Foreskin keratinocyte (primary cell): ENCODE measurements at places on chromosomes 2 and 18. TPM values are rescaled to one million over a fixed set of nuclear protein-coding genes. Genes with fewer than 3 reads are reported as not detected.

- no peak for DNase-seq
Observed at GRCh38 chr18:67583621-67584020, 67.1 kb upstream of the DSEL start.

GRCh38 chr2:74872389-74872836 lies 38.5 kb downstream of the HK2 start:
- DNase-seq: no peak

GRCh38 chr2:124530203-124530602 lies 505.1 kb downstream of the CNTNAP5 start:
- DNase-seq: no peak

NR4A2 gene
- 0.31 and 0.32 TPM in 2 replicates for total RNA-seq

DNA sequence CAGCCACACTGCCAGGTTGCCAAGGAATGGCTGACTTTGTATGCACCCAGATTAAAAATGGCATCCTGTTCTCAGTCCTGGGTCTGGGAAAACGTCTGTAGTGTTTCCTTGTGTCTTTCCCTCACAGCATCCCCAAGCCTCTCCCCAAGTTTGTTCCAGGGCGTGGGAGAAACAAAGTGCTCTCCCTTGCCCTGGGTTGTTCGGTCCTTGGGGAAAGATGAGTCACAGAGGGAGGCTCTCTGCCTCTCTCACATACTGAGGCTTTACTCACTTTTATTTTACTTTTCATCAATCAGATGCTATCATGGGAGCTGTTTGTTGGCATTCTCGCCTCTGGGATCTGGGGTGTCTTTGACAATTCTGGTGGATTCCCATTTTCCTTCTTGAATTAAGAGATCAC lies 492.3 kb downstream of the XIRP2 start:
- DNase-seq: no peak

MATN3 gene
- total RNA-seq: 2.2 and 4.3 TPM in 2 replicates

DNA sequence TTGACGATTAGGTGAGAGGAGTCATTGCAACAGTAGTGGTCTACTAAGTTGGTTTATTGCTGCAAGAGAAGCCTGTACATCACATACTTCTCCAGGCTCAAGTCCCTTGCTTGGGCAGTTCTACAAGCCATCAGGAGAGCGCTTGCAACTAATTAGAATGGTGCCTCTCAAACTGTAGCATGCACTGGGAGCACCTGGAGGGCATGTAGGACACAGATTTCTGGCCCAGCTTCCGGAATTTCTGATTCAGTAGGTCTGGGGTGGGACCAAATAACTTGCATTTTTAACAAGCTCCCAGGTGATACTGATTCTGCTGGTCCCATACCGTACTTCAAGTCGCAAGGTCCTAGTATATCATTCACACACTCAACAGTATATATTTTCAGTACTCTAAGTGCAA lies 34.5 kb upstream of the CCDC88A start:
- DNase-seq: no peak

DNA sequence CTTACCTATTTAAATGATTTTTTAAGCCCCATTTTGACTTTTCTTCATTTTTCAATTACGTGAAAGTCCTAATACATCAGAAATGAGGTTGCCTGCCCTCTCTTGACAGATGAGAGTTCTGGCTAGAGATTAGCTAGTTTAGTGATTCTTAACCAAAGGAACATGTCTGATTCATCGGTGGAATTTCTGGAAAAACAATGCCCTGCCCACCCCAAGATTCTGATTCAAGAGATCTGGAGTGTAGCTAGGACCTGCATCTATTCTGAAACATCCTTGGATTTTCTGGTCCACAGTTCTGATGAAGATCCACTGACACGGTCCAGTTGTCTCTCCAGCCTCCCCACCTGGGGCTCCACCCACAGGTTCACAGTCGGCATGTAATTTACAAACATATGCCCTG lies 111.2 kb downstream of the KLF7 start:
- DNase-seq: no peak

GRCh38 chr2:85802354-85803103 lies 48.7 kb downstream of the ATOH8 start:
- DNase-seq: no peak

UGT1A8 gene
- not detected in 2 replicates for total RNA-seq

DNA sequence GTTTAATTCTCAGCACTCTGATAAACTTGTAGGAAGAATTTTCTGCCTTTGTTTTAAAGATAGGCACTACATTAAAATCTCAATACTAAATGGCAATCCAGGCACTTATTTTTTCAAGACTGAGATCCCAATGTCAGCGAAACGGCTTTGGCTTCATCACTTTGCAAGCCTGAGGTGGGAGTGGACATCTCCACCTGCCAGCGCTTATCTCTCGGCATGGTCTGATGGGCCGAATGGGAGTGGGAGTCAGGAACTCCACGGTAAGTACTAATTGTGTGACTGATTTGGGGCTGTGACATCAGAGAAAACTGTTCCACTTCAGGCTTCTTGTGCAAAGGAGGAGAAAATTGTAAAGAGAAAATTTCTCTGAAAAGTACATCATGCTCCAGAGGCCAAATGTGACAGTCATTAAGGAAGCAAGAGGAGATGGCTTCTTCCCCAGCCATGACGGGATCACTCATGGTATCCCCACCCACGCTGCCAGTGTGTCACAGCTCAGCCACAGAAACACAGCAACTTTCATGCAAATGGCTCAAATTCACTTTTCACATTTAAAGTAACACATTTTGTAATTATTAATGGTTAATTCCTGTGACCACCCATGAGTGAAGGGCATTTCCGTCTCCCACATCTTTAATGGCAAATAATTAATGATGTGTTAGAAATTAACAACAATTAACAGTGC lies 385.5 kb upstream of the HNRNPA3 start:
- DNase-seq: no peak

LOXHD1 gene
- total RNA-seq: not detected in 2 replicates

ITPRID2 gene
- total RNA-seq: 176 and 193 TPM in 2 replicates

GRCh38 chr2:27627963-27628766 lies 647 bp downstream of the CCDC121 start:
- peak; percentile 98 for DNase-seq

PRSS56 gene
- not detected in 2 replicates for total RNA-seq

ZEB2 gene
- total RNA-seq: 0.03 and 0.11 TPM in 2 replicates

DNA sequence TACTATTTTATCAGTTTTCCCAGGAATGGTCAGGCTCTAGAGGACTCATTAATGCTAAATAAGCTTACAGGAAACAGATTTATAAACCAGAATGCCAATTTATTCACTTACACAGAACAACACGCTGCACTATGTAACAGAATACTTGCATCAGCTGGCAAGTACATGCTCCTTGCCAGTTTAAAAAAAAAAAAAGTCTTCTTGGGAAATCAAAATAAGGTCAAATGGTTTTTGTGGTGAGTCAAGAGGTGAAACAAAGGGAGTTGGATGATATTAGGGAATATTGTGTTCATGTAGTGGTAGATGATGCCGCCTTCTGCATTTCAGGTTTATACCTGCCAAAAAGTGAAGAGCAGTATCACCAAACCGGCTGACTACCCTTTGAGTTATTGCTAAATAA lies 1322.1 kb upstream of the ZEB2 start:
- DNase-seq: peak; percentile 16

DNA sequence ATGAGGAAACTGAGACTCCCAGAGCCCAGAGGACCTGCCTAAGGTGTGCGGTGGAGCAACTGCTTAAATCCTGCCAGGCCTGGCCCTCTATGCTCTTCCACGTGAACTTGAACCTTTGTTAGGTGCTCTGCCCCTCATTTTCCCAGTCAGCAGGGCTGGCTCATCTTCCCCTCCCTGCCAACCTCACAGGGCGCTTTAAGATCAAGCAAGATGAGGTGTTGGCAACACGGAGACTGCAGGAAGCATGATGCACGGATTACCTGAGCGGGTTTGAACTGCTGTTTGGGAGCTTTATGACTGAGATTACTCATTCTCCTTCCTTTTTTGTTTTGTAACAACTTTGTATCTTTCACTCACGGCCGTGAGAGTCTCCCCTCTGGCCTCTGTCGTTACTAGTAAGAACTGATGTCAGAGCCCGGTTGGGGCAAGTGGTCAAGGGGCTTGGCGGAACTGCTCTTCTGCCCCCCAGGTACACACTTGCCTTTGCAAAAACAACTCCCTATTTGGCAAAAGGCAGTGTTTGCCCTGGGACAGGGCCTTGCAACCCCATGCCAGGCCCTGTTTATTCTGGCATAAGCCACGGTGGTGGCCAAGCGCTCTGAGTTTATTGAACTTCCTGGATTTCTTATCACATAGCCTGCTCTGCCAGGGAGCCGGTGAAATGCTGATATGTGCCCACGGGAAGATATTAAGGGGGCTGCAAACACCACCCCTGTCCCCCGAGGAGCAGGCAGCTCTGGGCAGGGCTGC lies 127.8 kb downstream of the INHBB start:
- peak; percentile 89 for DNase-seq

LINC00305 gene
- total RNA-seq: not detected in 2 replicates

DNA sequence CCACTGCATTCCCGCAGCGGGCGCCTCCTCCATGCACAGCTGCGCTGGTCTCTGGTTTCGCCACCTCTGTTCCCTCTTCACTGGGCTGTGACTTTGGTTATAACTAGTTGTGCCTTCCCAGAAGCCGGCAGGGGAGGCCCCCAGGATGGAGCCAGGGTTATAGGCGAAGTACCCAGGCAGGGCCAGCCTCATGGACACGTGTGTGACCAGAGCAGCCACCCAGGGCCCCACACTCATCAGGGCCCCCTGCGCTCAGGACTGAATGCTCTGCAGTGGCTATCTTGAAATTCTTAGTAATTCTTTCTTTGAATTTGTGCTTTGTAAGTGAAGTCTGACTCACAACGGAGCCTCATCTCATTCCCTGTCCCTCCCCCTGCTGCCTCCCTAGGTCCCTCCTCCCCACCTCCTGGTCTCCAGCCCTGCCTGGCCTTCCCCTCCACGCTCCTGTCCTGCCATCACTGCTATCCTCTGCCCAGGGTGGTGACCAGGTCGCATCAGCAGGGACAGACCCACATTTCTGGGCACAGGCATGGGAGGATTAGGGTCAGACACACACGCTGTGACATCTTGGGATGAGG lies 38.1 kb upstream of the LBH start:
- no peak for DNase-seq

DNA sequence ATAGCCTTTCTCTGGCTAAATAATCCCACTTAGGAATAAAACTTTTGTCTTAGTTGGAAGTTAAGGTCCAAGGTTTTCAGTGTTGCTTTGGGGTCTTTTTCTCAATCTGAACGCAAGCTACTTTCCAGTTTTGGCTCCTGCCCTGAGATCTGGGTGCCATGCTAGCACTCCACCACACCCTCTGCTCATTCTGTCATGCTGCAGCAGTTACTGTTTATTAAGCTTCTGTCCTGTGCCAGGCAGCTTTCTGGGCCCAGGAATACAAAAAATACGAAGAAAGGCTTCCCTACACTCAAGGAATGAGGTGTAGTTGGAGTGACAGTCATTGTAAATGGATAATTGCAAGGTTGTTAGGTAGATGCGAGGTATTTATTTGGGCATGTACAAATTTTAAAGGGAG lies 46.3 kb upstream of the RTN4 start:
- no peak for DNase-seq

- DNase-seq: no peak
Observed at GRCh38 chr18:31356025-31356424, 20.6 kb upstream of the DSG4 start.

GRCh38 chr2:238093181-238094140 lies 6.7 kb upstream of the ESPNL start:
- no peak for DNase-seq

ABCG5 gene
- not detected in 2 replicates for total RNA-seq

RAD51AP2 gene
- total RNA-seq: 0.04 and 0.10 TPM in 2 replicates

POTEF gene
- not detected in 2 replicates for total RNA-seq

DNA sequence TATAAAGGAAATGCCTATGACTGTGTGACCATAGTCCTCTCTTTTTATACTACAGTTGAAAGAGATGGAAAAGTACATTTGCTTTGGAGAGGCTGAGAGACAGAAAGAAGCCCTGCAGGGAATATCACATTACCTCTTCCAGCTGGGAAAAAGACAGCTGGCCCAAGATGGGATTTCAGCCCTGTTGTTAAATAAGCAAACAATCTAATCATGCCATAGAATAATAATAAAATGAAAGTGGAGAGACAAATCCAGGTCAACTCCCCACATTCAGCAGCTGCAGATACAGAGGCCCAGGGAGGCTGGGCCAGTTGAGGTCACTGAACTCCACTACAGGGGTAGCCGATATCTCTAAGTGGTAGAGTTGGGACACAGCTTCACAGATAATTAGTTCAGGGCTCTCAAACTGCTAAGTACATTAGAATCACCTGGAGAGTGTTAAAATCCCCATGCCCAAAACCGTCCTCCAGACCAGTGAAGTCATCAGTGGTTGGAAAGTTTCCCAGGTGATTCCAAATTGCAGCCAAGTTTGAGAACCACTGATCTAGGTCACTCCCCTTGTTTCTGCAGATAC lies 81.9 kb downstream of the MOGAT1 start:
- no peak for DNase-seq

- no peak for DNase-seq
Observed at GRCh38 chr2:72181616-72182015, 34.0 kb upstream of the CYP26B1 start.

DNA sequence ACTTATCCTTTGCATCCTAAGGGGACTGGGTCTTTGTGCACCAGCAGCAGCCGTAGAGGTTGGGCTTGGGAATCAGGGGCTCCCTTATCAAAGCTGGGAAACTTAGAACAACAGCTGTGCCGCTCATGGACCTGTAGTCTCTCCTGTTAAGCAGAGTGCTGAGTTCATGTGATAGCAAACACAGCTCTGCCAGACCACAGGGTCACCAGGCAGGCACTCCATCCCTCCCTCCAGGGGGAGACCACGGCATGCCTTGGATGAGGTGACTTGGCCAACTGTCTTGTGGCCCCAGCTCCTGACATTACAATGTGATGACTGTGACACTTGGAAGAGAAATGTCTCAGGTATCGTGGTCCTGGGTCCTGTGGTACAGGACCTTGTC lies 60.0 kb downstream of the DGKD start:
- DNase-seq: no peak

DNA sequence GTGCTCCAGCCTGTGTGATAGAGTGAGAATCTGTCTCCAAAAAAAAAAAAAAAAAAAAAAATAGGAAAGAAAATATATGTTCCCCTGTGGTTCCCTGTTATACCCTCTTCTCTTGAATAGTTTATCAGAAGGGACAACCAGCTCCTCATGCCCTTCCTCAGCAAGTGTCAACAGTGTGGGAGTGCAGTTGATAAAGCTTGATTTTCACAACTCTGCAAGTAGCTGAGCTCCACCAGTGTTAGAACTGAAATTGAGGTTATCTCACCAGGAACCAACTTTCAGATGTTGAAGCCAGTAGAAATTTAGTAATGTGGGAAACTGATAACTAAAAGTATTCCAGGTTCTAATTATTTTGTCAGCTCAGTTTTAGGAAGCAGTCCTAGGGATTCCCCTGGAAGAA lies 25.1 kb downstream of the NEDD4L start:
- DNase-seq: no peak

TXNDC2 gene
- total RNA-seq: not detected in 2 replicates

GRCh38 chr2:20611077-20611843 lies 39.6 kb downstream of the HS1BP3 start:
- DNase-seq: no peak

- DNase-seq: peak; percentile 89
Observed at GRCh38 chr2:54809819-54810218, 86.4 kb downstream of the EML6 start.

DNA sequence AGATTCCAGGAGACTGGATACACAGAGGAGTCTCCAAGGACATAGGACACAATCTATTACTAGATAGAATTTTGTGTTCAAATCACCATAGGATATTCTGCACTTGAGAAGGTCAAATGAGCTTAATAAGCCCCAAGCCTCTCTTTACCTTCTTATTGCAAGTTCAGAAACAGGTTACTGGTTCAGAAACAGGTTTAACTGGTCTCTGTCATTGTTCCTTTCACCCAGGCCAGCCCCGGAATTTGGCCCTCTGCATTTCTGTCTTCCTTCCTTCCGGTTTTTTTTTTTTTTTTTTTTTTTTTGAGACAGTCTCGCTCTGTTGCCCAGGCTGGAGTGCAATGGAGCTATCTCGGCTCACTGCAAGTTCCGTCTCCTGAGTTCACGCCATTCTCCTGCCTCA lies 700.2 kb downstream of the EPHA4 start:
- DNase-seq: no peak
